ENCODE measurements at places on chromosomes 7 and 10.

- no peak for DNase-seq
Observed at GRCh38 chr7:24401628-24402593, 117.9 kb downstream of the NPY start.

DNA sequence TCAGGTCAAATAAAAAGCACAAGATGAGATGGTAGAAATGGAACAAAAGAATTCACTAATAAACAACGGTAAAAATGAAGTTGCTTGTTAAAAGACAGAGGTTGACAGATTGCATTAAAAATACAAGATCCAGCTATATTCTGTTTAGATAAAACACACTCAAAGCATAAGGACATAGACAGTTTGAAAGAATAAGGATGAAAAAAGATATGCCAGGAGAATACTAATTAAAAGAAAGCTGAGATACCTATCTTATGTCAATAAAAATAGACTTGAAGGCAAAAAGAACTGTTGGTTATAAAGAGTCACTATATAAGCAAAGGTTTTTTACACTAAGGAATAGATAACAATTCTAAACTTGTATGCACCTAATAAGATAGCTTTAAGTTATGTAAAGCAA is 105.3 kb downstream of the GPR158 start:
- DNase-seq: no peak

DNA sequence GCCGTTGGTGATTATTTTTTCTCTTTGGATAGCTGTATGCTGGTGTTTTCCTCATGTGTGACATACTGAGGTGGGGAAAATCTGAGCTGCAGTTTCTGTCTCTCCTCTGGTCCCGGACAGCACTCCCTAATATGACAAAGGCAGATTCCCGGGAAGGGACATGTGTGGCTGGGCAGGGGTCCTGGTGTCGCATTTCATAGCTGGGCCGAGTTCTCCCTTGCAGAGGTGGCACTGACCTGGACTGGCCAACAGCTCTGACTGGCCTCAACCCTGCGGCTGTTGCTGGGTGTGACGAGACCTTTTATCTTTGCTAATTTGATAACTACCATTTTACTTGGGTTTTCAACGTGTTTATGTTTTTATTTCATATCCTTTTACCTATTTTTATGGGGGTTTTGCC is 248.6 kb upstream of the TCERG1L start:
- no peak for DNase-seq

- no peak for DNase-seq
Observed at GRCh38 chr10:57898231-57898630, 369.5 kb downstream of the IPMK start.

- no peak for DNase-seq
Observed at GRCh38 chr7:77680266-77680665, 16.0 kb upstream of the RSBN1L start.

DNA sequence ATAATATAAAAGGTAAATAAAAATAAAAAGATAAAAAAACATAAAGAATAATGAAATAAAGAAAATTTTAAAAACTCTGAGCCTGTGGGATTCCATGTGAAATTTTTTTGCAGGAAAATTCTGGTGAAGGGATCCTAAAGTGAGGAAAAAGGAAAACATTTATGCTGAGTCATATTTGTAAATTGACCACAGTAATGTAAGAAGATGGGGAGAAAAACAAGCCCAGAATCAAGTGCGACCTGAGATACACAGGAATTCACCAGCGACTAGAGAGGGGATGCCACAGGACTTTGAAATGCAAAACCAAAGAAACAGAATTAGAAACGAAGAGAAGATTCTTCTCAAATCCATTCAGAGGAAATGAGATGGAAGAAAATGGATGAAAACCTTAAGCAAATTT is 133.8 kb upstream of the PFKP start:
- DNase-seq: no peak

DNA sequence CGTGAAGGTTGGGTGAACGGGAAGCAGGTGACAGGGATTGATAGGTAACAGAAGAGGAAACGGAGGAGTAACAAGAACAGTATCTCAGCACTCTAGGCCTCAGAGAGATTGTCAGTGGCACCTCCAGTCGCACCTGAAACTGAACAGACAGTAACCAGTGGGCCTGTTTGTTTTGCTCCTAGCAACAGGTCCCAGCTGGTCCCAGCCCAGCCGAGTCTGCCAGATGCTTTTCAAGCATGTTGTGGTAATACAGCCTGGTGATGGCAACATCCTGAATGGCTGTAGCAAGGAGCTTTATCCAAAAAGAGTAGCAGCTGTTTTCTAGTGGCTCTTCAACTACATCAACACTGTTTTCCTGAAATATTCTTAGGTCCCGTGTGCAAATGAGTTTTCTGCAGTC is 4.7 kb downstream of the CACNB2 start:
- DNase-seq: no peak

DNA sequence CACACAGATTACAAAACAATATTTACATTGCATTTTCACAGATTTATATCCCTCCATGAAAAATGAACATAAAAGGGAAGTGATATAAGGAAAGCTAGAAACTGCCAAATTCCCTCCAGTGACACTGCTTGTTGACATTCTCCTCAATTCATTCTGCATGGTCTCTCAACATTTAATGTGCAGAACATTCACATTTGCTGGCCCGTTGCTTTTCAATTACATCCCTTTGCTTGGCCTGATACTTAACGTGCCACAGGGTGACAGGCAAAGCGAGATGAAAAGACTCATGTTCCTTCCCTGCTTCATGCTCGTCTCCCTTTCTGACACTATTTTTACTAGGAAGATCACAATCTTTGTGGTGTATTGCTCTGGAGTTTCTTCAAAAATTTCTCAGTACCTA is 1019.7 kb upstream of the LRRN3 start:
- DNase-seq: peak; percentile 31

DNA sequence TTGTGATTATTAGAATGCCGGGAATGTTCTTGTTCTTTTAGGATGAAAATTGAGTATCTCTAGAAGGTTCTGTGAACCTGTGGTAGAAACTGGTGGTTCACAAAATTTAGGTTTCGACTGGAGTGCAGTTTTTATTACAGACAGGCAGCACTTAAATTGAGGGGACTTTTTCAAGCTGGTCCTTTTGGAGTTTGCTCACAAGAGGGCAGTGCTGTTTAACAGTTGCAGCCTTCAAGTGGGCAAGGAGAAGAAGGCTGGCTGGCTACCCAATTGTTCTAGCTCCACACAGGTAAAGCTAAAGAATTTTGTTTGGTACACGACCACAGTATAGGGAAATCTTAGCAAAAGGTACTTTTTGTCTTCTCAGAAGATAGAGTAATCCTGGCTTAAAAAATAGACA is 233.6 kb downstream of the SNX13 start:
- DNase-seq: peak; percentile 26

GRCh38 chr7:71560354-71560995 is 428.5 kb downstream of the GALNT17 start:
- DNase-seq: no peak

GRCh38 chr7:94449151-94449725 is 54.5 kb downstream of the COL1A2 start:
- DNase-seq: no peak

DNA sequence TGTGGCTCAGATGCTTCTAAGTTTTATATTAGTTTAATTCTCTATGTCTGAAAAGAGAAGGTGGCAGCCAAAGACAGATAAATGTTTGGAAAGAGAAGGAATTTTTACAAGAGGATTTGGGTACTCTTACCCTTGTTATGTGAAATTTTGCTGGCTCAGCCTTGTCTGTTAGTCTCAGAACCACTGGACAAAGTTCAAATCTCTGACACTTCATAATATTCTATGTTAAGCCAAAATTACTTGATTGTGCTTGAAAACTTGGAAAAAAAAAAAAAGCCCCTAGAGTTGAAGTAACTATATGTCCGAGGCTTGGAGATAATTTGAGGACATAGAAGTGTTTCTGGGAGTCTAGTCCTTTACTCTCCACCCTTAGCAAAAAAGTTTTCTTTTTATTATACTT is 1079.3 kb upstream of the LRRTM3 start:
- no peak for DNase-seq

GRCh38 chr10:83612746-83613145 is 526.6 kb upstream of the GHITM start:
- DNase-seq: no peak

DNA sequence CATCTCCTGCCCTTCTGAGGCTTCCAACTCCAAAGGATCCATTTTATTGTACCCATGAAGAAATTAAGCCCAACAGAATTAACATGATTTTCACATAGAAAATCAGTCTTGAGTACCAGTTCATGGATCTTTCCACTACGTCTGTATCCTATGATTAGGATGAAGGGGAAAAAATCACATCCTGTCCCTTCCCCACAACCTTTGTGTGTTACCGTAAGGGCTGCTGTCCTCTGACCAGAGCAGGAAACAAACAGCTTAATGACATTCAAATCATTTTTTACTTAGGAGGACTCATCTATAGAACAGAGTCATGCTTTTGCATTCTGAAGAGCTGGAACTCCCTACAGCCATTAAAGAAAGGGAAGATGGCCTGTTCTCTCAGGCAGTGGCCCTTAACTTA is 241.5 kb downstream of the DYNC1I1 start:
- no peak for DNase-seq

DNA sequence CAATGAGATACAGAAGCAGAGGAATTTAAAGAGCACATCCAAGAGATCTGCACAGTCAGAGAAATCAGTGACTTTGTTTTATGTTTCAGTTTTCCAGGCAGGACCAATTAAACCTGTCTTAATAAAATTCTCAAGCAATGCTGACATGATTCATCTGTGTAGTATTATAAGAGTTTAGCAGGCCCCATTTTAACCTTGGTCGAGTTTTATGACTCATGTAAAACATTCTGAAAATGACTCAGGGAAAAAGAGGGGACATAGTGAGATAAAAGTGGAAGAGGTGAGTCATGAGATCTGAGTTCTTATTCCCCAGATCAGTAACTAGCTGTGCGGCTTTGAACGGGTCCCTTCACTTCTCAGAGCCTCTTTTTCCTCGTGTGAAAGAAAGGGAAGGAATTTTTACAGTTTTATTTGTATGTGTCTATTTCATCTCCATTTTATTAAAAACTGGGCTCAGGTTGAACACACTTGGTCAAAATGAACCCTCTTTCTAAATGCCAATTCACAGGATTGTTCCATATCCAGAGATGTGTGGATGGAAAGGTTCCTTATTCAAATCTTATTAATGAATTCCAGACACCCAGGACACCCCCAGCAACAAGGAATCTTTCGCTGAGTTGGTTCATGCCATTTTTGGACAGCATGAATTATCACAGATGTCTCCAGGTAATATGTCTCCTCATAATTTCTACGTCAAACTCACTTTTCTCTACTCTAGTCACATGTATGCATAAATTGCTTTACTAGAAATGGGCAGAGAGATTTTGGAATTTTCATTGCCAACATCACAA is 143.2 kb downstream of the JAZF1 start:
- no peak for DNase-seq

DNA sequence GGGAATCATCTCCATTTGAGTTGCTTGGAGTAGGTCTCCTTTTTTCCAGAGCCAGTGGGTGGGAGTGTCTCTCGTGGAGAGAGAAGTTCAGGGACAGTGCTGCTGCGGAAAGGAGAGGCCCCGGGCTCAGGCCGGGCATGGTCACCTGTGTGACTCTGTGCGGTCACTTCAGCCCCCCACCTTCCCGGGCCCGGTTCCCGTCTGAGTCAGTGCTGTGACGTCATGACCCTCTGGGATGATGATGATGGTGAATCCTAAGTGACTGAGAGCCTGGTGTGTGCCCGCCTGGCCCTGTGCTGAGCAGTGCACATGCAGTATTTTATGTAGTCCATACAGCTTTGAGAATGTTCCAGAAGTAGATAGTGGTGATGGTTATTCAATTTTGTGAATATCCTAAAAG is 32.6 kb upstream of the AP5Z1 start:
- no peak for DNase-seq

DNA sequence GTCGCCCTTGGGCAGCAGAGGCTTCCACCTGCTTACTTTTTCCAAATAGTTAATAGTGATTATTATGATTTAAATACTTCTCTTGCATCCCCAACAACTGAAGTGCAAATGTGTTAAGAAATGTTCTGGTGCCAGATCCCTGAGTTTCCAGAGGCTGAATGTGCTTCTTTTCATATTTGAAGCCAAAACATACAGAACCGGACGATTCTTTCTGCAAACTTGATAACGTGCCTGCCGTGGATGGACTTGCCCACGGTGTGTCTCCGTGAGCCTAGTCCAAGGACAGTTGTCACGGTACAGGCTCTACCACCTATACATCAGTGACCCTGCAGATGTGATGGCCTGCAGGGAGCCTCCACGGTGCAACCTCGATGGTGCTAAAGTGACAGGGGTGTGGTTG is 198.6 kb upstream of the LYZL2 start:
- DNase-seq: no peak

GRCh38 chr7:98556288-98556687 is 60.8 kb upstream of the NPTX2 start:
- peak; percentile 20 for DNase-seq

GRCh38 chr10:123011987-123012386 is 3.2 kb downstream of the ACADSB start:
- DNase-seq: no peak

- no peak for DNase-seq
Observed at GRCh38 chr10:80133206-80133605, 676 bp downstream of the PLAC9 start.

GRCh38 chr7:46393142-46393541 is 472.1 kb upstream of the IGFBP3 start:
- DNase-seq: no peak
